ENCODE measurements at places on chromosomes 6 and 20. TPM values are rescaled to one million over a fixed set of nuclear protein-coding genes. Genes with fewer than 3 reads are reported as not detected.

- peak within 1 kb of the TSS; percentile 32 for H3K4me3 ChIP-seq
- no peaks in the 10 kb centered on the region for H3K27me3 ChIP-seq
- no peaks in the 10 kb centered on the region for H3K36me3 ChIP-seq
These were observed at the start of gene BMP5 for GRCh38 chr6:55875400-55875799. Gene BMP5, minus strand, starts transcription at chr6:55875590. Its CDS starts 725 bp downstream, at chr6:55874865.

DNA sequence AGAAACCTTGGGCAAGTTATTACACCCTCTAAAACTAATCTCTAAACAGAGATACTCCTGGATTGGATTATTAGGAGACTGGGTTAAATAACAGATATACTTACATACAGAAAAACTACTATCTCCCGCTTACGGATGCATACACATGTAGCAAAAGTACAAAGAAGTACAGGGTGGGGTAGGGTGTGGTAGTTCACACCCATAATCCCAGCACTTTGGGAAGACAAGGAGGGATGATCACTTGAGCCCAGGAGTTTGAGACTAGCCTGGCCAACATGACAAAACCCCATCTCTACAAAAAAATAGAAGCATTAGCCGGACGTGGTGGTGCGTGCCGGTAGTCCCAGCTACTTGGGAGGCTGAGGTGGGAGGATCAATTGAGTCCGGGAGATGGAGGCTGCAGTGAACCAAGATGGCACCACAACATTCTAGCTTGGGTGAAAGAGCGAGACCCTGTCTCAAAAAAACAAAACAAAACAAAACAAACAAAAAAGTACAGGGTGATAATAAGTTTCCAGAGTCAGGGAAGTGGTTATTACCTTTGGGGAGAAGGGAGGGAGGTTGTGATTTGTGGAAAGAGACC, 8.1 kb downstream of the PIM1 start:
- H3K36me3 ChIP-seq = no peaks in the 10 kb centered on the region
- DNase-seq = no peak
- no peak overlapping the region for H3K27ac ChIP-seq
- H3K27me3 ChIP-seq = no peaks in the 10 kb centered on the region

DNA sequence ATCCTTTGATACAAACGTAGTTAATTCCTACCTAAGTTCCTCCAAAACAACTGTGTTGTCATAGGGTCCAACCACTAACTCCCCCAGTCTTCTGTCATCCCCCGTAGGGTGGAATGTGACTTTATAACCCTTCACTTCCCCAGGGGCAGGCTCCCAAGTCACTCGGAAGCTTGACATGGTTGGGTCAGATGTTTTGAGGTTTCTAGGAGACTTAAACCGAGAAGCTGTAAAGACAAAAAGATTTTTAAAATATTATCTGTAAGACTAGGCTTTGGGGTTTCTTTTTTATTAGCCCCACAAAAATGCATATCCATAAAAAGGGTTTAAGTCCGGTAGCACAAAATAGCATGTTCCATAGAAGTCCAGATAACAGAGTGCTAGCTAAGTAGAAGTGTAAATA, 50.2 kb downstream of the COL12A1 start:
- H3K27ac ChIP-seq = no peak overlapping the region
- H3K4me1 ChIP-seq = no peaks in the 10 kb centered on the region
- no peaks in the 10 kb centered on the region for H3K27me3 ChIP-seq
- no peaks in the 10 kb centered on the region for H3K36me3 ChIP-seq
- no peak overlapping the region for H3K4me3 ChIP-seq

EPPIN gene
- total RNA-seq = not detected

- no peak overlapping the region for H3K4me3 ChIP-seq
- no peak overlapping the region for H3K27ac ChIP-seq
- no peaks in the 10 kb centered on the region for H3K36me3 ChIP-seq
- no peaks in the 10 kb centered on the region for H3K4me1 ChIP-seq
- no peaks in the 10 kb centered on the region for H3K27me3 ChIP-seq
These were observed 6.3 kb upstream of the CDSN start for GRCh38 chr6:31126396-31127175.

GRCh38 chr20:40814631-40814960, 125.6 kb upstream of the MAFB start:
- no peaks in the 10 kb centered on the region for H3K27me3 ChIP-seq
- no peak overlapping the region for H3K27ac ChIP-seq

GRCh38 chr6:87817183-87817582, 115.2 kb upstream of the AKIRIN2 start:
- no peaks in the 10 kb centered on the region for H3K36me3 ChIP-seq
- DNase-seq = no peak
- H3K4me1 ChIP-seq = no peaks in the 10 kb centered on the region
- H3K27me3 ChIP-seq = no peaks in the 10 kb centered on the region
- H3K27ac ChIP-seq = no peak overlapping the region
- no peak overlapping the region for H3K4me3 ChIP-seq

DNA sequence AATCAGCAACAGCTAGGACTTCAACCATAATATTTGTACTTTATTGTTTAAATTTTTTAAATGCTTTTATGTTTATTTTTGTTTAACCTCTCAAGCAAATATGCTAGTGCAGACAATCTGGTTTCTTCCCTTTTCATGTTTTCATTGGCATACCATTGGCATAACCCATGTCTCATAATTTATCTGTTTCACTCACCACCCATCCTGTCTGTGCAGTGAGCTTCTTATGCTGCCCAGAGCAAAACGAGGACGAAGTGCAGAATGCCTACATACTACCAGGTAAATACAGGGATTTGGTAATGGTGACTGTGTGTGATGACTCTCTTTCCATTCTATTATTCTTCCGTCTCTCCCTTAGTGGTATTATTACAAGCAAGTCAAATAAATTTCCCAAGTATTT, 361.4 kb upstream of the KCNQ5 start:
- H3K36me3 ChIP-seq = no peaks in the 10 kb centered on the region
- H3K4me3 ChIP-seq = no peak overlapping the region
- DNase-seq = no peak
- H3K27me3 ChIP-seq = no peaks in the 10 kb centered on the region

SLC17A3 gene
- total RNA-seq = not detected

- H3K27me3 ChIP-seq = no peaks in the 10 kb centered on the region
- no peaks in the 10 kb centered on the region for H3K36me3 ChIP-seq
- H3K4me1 ChIP-seq = no peaks in the 10 kb centered on the region
- H3K27ac ChIP-seq = no peak overlapping the region
- no peak overlapping the region for H3K4me3 ChIP-seq
- DNase-seq = no peak
These were observed 230.3 kb downstream of the SMOC2 start for GRCh38 chr6:168671028-168671862.

GRCh38 chr6:142322504-142323198, 20.8 kb downstream of the ADGRG6 start:
- H3K27me3 ChIP-seq = no peaks in the 10 kb centered on the region
- no peaks in the 10 kb centered on the region for H3K4me1 ChIP-seq
- no peak overlapping the region for H3K4me3 ChIP-seq
- DNase-seq = no peak
- no peak overlapping the region for H3K27ac ChIP-seq

DNA sequence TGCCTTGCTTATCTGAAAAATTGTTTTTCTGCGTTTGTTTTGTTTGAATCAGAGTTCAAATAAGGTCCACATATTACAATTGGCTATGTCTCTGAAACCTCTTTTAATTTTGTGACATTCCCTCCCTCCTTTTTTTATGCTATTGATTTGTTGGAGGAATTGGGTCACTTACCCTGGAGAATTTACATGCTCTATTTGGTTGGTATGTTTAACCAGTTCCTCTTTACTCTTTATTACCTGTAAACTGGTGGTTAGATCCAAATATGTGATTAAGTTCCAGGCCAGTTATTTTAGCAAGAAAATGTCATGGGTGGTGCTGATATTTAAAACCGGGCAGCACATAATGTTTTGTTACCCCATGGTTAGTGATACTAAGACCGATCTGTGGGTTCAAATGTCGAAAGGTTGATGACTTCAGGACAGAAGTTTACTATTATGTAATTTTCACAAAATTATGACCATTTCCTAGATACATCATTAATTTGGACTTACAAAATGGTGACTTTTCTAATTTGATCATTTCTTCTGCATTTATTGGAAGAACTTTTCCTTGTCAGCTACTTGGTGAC, 77.3 kb downstream of the KIZ start:
- no peak overlapping the region for H3K27ac ChIP-seq
- no peak for DNase-seq
- H3K27me3 ChIP-seq = no peaks in the 10 kb centered on the region
- H3K4me1 ChIP-seq = no peaks in the 10 kb centered on the region

DDRGK1 gene
- 84.3 TPM for total RNA-seq

DNA sequence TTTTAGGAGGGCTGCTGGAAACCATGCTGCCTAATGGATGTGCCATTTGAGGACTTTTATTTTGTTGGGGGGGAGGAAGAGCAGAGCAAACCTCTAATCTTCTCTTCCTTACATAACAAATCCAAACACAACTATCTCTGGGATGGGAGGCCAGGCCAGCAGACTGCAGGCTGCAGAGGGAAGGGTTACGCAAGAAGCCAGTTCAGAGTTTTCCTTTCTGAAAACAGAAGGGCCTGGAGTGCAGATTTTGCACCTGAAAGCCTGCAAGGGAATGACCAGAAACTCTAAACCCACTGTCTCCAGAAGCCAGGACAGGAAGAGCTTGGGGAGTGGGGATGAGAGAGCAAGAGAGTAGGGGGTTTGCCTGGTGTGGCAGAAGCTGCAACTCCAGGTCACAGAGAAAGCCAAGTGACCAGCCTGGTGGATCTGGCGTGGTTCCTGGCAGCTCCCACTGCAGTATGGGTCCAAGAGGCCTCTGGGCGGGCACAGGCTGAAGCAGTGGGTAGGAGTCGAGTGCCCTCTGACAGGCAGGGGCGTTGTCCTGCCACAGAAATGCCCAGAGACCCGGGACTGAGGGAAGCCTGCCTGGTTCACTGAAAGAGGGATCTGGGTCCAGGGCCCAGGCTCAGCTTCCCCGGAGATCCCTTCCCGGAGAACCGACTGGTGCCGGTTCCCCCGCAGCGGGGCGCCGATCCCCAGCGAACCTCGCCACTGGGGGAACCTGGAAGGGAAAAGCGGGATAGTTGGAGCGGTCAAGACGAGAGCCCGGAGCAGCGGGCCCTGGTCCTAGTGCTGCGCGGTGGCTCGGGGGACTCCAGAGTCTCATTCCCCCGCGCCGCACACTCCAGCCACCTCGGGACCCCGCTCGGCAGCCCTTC, 6.7 kb downstream of the MAFB start:
- DNase-seq = no peak
- H3K27me3 ChIP-seq = no peaks in the 10 kb centered on the region
- H3K27ac ChIP-seq = peak overlapping the region; percentile 49

MAVS gene
- total RNA-seq = 55.0 TPM

GSTA3 gene
- total RNA-seq = not detected

GRCh38 chr6:136880748-136881460, 41.2 kb upstream of the SLC35D3 start:
- no peaks in the 10 kb centered on the region for H3K36me3 ChIP-seq
- H3K27ac ChIP-seq = no peak overlapping the region
- H3K4me1 ChIP-seq = no peaks in the 10 kb centered on the region
- no peak overlapping the region for H3K4me3 ChIP-seq

FAM217A gene
- not detected for total RNA-seq

DNA sequence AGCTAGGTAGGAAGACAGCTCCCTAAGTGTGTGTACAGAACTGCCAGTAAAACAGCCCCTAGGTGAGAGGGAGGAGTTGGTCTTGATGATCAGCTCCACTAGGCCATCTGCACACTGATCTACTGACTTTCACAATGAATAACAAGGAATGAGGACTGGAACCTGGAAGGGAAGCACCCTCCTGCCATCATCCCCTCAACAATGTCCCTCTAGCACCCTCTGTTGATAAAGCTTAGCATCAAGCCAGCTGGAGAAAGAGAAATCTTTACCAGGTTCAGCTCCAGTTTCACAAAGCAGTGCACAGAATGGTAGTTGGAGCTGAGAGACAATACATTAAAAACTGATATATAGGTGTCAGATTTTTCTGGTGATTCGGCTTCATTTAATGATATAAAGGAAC, 57.2 kb upstream of the IRAK1BP1 start:
- no peak overlapping the region for H3K27ac ChIP-seq
- no peaks in the 10 kb centered on the region for H3K27me3 ChIP-seq
- no peak overlapping the region for H3K4me3 ChIP-seq
- no peaks in the 10 kb centered on the region for H3K4me1 ChIP-seq
- DNase-seq = no peak

- peak overlapping the region; percentile 4 for H3K27ac ChIP-seq
- no peak overlapping the region for H3K4me3 ChIP-seq
- no peaks in the 10 kb centered on the region for H3K36me3 ChIP-seq
- no peak for DNase-seq
- H3K27me3 ChIP-seq = no peaks in the 10 kb centered on the region
- H3K4me1 ChIP-seq = no peaks in the 10 kb centered on the region
These were observed 70.3 kb downstream of the HIVEP2 start for GRCh38 chr6:142874676-142875075.

DNA sequence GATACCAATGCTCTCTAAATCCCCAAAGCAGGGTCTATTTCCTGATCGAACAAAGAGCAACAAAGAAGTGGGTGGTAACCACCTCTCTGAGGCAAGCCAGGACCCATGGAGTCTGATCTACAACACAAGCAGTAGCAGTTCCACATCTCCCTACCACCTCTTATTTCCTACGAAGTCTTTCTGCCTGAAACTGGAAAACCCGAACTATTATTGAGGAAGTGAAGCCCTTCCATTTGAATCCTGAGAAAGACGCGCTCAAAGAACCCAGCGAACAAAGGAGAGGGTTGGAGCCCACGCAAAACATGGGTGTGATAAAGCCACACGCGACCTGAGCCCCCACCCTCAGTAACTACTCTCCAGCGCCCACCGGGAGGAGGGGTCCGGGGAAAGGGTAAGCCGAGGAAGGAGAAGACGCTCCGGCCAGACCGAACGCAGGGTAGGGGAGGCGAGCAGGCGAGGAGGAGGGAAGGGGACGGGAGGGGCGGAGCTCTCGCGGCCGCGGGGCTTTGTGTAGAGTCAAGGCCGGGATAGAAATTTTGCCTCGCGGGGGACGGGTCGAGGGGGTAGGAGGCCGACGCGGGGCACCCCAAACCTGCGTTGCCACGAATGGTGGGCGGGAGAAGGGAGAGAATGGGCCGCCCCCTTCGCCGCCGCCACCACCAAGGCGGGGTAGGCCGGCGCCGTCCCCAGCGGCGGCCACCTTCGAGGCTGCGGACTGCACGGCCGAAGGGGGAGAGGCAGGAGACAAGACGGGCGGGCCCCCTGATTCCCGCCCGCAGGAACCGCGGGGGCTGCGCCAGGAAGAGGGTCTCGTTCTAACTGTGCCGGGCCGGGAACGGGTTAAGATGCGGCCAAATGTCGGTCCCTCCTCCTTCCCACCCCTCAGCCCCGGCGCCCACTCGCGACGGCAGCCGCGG, 802 bp downstream of the HDAC2 start:
- no peaks in the 10 kb centered on the region for H3K36me3 ChIP-seq
- H3K4me1 ChIP-seq = peaks cover 9% of the 10 kb centered on the region
- H3K4me3 ChIP-seq = peak overlapping the region; percentile 91
- peak; percentile 74 for DNase-seq
- no peaks in the 10 kb centered on the region for H3K27me3 ChIP-seq

- no peak for DNase-seq
- H3K36me3 ChIP-seq = no peaks in the 10 kb centered on the region
- H3K4me3 ChIP-seq = peak overlapping the region; percentile 87
- no peak overlapping the region for H3K27ac ChIP-seq
- no peaks in the 10 kb centered on the region for H3K4me1 ChIP-seq
These were observed 1.3 kb upstream of the RING1 start for GRCh38 chr6:33206864-33207551.

GRCh38 chr6:32685603-32686002, 19.1 kb upstream of the HLA-DQB1 start:
- H3K27ac ChIP-seq = no peak overlapping the region
- H3K4me1 ChIP-seq = no peaks in the 10 kb centered on the region
- no peaks in the 10 kb centered on the region for H3K36me3 ChIP-seq
- no peak overlapping the region for H3K4me3 ChIP-seq
- peak; percentile 40 for DNase-seq

GRCh38 chr6:169865346-169866139, 114.1 kb downstream of the ERMARD start:
- no peak overlapping the region for H3K27ac ChIP-seq
- no peaks in the 10 kb centered on the region for H3K4me1 ChIP-seq
- no peak overlapping the region for H3K4me3 ChIP-seq
- DNase-seq = no peak
- no peaks in the 10 kb centered on the region for H3K27me3 ChIP-seq
- no peaks in the 10 kb centered on the region for H3K36me3 ChIP-seq

ECT2L gene
- total RNA-seq = not detected

IRF4 gene
- 0.47 TPM for total RNA-seq

Measured in Peyer's patch (tissue), 4 donors.